Erythroblast (primary cell): ENCODE measurements at places on chromosomes 3 and 15.

GRCh38 chr15:96264801-96265515 is 65.5 kb upstream of the NR2F2 start:
- DNase-seq, result no peak

GRCh38 chr3:70519913-70520659 is 207.6 kb upstream of the MDFIC2 start:
- DNase-seq, result no peak

- DNase-seq, result no peak
Measured at GRCh38 chr3:105525531-105525930, 158.8 kb downstream of the ALCAM start.

- no peak for DNase-seq
Measured at GRCh38 chr3:120114981-120115380, 20.7 kb upstream of the GSK3B start.
